Uterus (tissue), 4 donors: ENCODE measurements at places on chromosomes 13 and 19.
A peak's percentile ranks its signal among the peaks of the same experiment; 100 is the strongest.

- no peak for DNase-seq
Observed at GRCh38 chr13:60258349-60258748, 94.6 kb upstream of the DIAPH3 start.

DNA sequence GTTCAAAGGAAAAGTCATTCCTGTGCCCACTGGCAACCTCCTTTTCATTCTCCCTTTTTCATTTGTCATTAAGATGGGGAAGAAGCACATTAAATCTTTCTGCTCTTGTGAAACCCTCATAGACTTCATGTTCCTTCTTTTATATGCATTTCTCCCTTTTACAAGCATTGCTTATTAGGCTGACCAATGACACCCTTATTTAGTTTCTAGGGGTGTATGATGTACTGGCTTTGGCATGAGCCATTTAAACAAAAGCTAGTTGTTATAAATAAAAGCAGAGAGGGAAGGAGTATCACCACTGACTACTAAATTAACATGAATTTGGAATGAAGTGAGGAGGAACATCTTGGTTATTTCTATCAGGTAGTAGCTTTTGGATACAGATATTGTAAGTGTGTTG, 68.2 kb upstream of the PCDH9 start:
- DNase-seq, result no peak

GRCh38 chr19:36008336-36008978, at the start of gene SYNE4:
Gene SYNE4, minus strand, starts transcription at chr19:36008813. Its CDS starts 132 bp downstream, at chr19:36008681.
- DNase-seq, result no peak

GRCh38 chr13:36973621-36974295, 25.4 kb downstream of the ALG5 start:
- DNase-seq, result no peak

GRCh38 chr13:91278291-91278690, 69.2 kb upstream of the MIR17HG start:
- no peak for DNase-seq

DNA sequence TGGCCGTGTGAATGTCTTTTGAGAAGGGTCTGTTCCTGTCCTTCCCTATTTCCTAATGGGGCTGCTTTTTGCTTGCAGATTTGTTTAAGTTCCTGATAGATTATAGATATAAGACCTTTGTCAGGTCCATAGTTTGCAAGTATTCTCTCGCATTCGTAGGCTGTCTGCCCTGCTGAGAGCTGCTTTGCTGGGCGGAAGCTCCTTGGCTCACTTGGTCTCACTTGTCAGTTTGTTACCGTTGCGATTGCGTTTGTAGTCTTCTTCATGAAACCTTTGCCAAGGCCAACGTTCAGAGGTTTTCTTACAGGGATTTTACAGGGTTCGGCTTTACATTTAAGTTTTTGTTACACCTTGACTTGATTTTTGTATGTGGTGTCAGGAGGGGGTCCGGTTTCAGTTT, 44.0 kb upstream of the TFDP1 start:
- DNase-seq, result no peak

GRCh38 chr13:85737952-85738351, 61.3 kb downstream of the SLITRK6 start:
- DNase-seq, result no peak

DNA sequence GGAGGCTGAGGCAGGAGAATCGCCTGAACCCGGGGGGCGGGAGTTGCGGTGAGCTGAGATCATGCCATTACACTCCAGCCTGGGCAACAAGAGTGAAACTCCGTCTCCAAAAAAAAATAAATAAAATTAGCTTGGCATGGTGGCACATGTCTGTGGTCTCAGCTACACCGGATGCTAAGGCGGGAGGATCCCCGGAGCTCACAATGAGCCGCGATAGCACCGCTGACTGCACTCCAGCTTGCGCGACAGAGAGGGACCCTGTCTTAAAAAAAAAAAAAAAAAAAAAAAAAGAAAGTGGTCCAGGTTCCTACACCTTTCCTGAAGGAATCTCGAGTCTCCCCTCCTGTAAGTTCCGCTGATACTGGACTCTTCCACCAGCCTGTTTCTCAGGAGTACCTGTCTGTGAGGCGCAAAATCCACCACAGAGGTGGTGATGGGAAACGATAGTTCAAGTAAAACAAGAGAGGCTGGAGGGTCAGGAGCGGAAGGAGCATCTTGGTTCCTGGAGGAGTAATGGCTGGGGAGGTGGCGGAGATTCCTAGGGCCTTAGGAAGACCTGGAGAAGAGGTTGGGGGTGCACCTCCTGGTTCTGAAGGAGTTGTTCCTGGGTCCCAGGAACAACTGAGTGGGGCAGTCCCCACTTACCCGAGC, 471 bp downstream of the FUT1 start:
- no peak for DNase-seq

- DNase-seq, result peak; percentile 90
Observed at GRCh38 chr19:46697204-46697960, 19.5 kb downstream of the PRKD2 start.

GRCh38 chr19:12872941-12873890, 8.0 kb downstream of the DNASE2 start:
- DNase-seq, result no peak

DNA sequence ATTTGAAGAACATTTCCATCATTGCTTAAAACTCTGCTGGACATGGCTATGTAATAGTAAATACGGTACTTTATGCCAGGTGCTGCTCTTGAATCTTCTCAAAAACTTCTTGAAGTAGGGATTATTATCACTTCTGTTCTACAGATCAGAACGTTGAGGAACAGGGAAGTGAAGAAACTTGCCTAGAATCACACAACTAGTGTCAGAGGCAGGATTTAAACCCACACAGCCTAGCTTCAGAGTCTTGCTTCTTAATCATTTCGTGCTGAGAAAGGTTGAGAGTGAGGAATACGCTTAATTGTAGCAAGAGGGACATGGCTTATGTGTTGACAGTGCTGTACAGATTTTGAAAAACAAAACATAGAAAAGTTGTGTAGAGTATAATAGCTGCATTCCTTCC, 13.5 kb downstream of the TM9SF2 start:
- no peak for DNase-seq

DNA sequence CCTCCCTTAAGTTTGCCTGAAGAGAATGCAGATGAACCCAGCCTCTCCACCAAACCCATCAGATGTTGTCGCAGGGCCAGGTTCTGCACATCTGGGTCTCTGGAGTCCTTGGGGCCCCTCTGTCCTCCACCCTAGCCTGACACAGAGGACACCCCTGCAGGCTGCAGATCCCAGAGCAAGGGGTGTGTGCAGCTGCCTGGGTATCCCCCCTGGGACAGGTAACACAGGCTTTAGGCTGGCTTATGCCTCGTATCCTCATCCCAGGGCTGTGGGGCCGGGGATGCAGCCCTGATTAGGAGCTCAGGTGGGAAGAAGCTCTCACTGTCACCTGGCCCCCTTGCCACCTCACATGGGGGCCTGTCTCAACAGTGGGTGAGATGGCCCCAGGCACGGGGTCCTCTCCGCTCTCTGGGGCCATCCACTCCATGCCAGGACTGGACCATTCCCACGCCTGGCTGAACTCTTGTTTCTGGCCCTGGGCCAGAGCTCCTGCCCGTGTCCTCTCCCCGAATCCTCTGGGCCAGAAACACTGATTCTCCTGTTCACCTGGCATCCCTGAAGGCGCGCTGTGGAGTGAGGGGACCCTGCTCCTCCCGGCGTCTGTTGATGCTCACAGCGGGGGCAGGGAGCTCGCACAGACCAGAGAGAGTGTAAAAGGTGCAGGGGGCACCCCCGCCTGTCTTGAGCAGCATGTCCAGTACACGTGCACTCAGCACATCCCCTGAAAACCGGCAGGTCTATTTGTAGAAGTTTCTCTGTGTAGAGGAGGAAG, 38.7 kb upstream of the TPM4 start:
- no peak for DNase-seq

DNA sequence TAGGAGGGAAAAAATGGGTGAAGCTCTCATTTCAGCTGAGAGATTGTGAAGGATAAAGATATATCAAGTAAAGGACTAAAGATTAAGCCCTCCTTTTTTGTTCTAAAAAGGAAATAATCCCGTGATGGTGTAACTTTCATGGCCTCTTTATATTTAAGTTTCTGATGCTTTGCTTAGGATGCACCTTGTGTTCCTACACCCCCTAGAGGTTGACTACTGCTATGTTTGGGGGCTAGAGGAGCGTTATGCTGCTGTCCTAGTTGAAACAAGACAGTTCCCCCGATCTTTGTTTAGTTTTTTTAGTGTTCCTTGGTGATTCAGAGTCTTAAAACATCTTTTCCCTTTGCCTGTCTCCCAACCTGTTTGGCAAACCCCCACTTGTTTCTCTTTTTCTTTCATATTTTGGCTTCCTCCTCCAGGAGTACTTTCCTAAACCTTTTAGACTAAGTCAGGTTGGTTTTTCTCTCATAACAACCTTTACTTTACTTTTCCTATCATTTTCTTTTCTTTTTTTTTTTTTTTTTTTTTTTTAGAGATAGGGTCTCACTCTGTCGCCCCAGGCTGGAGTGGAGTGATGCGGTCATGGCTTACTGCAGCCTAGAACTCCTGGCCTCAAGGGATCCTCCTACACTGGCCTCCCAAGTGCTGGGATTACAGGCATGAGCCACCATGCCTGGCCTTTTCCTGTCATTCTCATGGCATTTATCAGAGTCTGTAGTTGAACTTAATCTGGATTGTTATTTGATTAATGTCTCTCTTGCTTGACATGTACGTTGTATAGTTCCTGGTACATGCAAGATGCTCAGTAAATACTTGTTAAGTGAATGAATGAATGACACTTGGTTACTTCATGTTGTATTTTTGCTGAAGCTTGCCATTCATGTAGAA, 2.8 kb downstream of the UBA2 start:
- no peak for DNase-seq

- DNase-seq, result no peak
Observed at GRCh38 chr19:17751103-17751911, at the start of gene FCHO1. Gene FCHO1, plus strand, starts transcription at chr19:17751477. Its CDS starts 3,688 bp downstream, at chr19:17755165.

GRCh38 chr13:19607523-19608078, 25.9 kb upstream of the MPHOSPH8 start:
- no peak for DNase-seq

DNA sequence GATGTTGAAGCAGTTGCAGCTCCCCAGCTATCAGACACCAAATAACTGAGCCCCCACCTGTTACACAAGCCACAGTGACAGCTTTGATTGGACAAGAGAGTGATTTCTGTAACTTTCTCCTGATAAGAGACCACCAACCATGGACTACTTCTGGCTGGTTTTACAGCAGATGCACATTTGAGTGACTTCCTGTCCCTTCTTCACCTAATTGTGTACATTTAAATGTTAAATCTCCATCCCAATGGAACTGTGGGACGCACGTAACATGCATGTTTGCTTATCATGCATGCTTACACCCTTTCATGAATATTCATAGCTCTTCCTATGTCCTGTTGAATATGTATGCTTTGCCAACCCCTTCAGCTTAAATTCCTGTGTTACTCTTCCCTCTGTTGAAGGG, 6.0 kb upstream of the TNFSF11 start:
- DNase-seq, result no peak
